ENCODE measurements at places on chromosomes 5 and 9. TPM values are rescaled to one million over a fixed set of nuclear protein-coding genes. Genes with fewer than 3 reads are reported as not detected.

FBP2 gene
- not detected for total RNA-seq

SLC1A3 gene
- 0.49 TPM for total RNA-seq

TLN1 gene
- 334 TPM for total RNA-seq

EQTN gene
- total RNA-seq = not detected

KIAA1191 gene
- total RNA-seq = 58.9 TPM

OSMR gene
- not detected for total RNA-seq

ASB6 gene
- total RNA-seq = 16.3 TPM

ATOSB gene
- total RNA-seq = 6.9 TPM

PTPN3 gene
- total RNA-seq = 0.99 TPM

SLCO6A1 gene
- total RNA-seq = not detected

IFNA2 gene
- total RNA-seq = not detected

PCDHGA5 gene
- 0.09 TPM for total RNA-seq

IL33 gene
- not detected for total RNA-seq

OXCT1 gene
- total RNA-seq = 85.5 TPM

LCN10 gene
- 1.6 TPM for total RNA-seq

SPATA31A3 gene
- total RNA-seq = not detected

SNCAIP gene
- total RNA-seq = not detected

PCDHB12 gene
- total RNA-seq = not detected

PCDHGA1 gene
- total RNA-seq = not detected

GPX3 gene
- total RNA-seq = 0.23 TPM

PCA3 gene
- total RNA-seq = not detected

MCC gene
- total RNA-seq = 3.3 TPM

TMED9 gene
- 114 TPM for total RNA-seq

HAVCR2 gene
- 34.4 TPM for total RNA-seq

C5orf52 gene
- not detected for total RNA-seq

PDE6A gene
- total RNA-seq = not detected

STK32A gene
- total RNA-seq = not detected

PHF24 gene
- total RNA-seq = 0.09 TPM

SLC4A9 gene
- total RNA-seq = 0.41 TPM

IFNA1 gene
- not detected for total RNA-seq

CD14 gene
- total RNA-seq = 0.56 TPM

RRAGA gene
- 52.8 TPM for total RNA-seq

LHX3 gene
- total RNA-seq = 0.08 TPM

CDH9 gene
- not detected for total RNA-seq

RNF180 gene
- total RNA-seq = not detected

CD274 gene
- total RNA-seq = 34.5 TPM

PDZD2 gene
- total RNA-seq = 0.08 TPM

CCDC192 gene
- not detected for total RNA-seq

HTR1A gene
- not detected for total RNA-seq

SPINK6 gene
- not detected for total RNA-seq

MARCOL gene
- not detected for total RNA-seq

SPATA31D4 gene
- total RNA-seq = not detected

SCGB3A2 gene
- not detected for total RNA-seq

PCDHA11 gene
- total RNA-seq = not detected

PRPF4 gene
- 50.3 TPM for total RNA-seq

GFRA3 gene
- not detected for total RNA-seq

TTC16 gene
- total RNA-seq = 0.73 TPM

CBY3 gene
- not detected for total RNA-seq

INSL4 gene
- not detected for total RNA-seq

BHMT2 gene
- total RNA-seq = not detected

DDX31 gene
- total RNA-seq = 13.8 TPM

FANCC gene
- total RNA-seq = 15.8 TPM

KCNV2 gene
- total RNA-seq = not detected

CEL gene
- 2.4 TPM for total RNA-seq

DMRT2 gene
- total RNA-seq = not detected

PLAC8L1 gene
- 0.64 TPM for total RNA-seq

Measured in activated naive CD4-positive, alpha-beta T cell treated with anti-CD3 and anti-CD28 coated beads, Interleukin-2, amount 50 U/mL, for 72 hours (primary cell).